ENCODE measurements at places on chromosomes 7 and 10. TPM values are rescaled to one million over a fixed set of nuclear protein-coding genes. Genes with fewer than 3 reads are reported as not detected.

Gene GDF2
- polyA plus RNA-seq: not detected

DNA sequence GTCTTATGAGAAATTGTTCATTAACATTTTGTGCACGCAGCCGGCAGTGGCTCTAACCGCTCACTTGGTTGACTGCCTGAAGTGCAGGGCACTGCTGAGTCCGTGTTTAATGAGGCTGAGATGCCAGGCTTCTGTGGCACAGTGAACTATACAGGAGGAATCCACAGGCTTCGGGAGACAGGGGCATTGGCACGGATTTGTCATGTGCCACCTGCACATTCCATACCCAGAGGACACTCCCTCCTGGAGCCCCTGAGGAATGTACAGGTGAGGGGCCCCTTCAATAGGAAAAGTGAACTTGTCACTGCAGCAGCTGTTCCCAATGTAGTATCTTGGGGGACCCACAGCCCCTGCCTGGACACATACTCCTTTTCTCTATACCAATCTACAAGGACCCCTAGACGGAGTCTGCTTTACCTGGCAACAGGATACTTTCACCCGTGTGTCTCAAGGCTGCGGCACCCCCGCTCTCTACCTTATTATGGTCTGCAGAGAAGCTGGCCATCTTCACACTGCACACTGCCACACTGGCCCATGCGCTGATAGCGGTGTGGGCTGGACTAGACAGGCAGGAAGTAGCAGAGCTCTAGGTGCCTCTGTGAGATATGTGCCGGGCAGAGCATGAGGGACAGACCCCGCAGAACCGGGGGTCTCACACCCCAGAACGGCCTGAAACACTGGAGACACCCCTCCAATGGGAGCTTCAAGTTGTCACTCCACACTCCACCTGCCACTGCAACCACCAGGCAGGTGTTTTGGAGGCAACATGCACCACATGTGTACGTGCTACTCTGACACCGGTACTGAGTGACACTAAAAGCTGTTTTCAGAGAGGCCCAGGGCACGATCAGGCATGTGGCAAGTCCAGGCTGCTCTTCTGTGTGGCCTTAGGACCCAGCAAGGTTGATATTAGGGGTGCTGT lies 71.4 kb upstream of the RHEB start:
- DNase-seq: no peak

DNA sequence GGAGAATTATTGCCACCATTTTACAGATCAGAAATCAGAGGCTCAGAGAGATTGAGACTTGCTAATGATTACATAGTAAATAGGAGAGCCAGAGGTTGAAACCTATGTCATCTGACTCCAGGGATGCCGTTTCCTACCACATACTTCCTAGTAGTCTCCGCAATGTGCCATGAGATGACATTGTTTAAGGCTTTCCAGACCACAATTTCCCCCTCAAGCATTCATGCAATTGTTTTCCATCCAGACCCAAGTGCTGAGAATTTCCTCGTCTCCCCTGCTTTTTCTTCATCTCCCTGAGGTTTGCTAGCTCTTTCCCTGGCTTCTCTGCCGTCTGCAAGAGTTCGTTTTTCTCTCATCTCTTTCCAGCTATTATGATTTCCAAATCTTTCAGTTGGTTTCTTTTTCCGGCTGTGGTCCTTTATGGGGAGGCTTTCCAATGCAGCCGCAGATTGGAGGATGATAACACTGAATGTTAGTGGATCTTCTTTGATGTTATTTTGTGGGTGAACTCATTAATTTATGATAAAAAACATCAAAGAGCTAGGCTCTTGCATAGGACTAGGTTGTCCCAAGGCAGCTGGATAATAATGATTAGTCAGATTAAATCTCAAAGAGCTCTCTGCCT lies 6.9 kb upstream of the GOLGA7B start:
- no peak for DNase-seq

GRCh38 chr10:95394161-95394880 lies 103.5 kb upstream of the PDLIM1 start:
- DNase-seq: no peak

GRCh38 chr10:29279779-29280487 lies 8.9 kb upstream of the LYZL1 start:
- DNase-seq: no peak

GRCh38 chr10:100565206-100565985 lies 29.7 kb downstream of the HIF1AN start:
- no peak for DNase-seq

Gene TMEM236
- not detected for polyA plus RNA-seq

- no peak for DNase-seq
These were observed 29.0 kb upstream of the DAGLB start for GRCh38 chr7:6476596-6477317.

GRCh38 chr10:93991596-93992284 lies 2.0 kb upstream of the PLCE1 start:
- no peak for DNase-seq

DNA sequence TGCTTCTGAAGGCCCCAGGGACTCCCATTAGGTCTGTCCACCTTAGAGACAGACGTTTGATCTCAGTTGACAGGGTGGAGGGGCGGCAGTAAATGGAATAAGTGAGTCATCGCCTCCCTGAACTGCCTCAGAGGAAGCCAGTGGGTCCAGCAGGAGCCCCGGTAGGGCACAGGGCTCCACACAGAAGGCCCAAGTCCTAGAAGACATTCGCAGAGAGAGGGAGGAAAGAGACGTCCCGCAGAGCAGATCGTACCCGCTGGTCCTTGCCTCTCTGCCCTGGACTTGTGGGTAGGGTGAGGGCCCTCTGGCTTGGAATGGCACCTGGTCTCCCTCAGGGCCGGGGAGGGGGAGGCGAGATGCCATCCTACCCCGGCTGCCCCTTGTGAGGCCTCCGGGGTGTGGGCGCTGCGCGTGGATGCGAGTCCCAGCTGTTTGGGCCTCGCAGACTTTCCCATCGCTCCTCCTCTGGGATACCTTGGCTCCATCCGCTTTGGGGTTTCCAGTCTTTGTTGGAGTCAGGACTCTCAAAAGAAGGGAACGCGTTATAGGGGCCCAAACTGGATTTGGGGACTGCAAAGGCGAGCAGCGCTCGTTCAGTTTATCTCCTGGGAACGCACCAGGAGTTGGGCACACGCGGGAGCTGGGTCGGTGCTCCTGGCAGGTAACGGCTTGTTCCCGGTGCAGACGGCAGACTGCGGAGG lies 5.1 kb downstream of the TLX1 start:
- no peak for DNase-seq

- DNase-seq: no peak
These were observed 38.5 kb downstream of the MCMBP start for GRCh38 chr10:119834188-119834587.

GRCh38 chr10:76396134-76396533 lies 964.7 kb downstream of the LRMDA start:
- no peak for DNase-seq

Gene TMEM196
- not detected for polyA plus RNA-seq

DNA sequence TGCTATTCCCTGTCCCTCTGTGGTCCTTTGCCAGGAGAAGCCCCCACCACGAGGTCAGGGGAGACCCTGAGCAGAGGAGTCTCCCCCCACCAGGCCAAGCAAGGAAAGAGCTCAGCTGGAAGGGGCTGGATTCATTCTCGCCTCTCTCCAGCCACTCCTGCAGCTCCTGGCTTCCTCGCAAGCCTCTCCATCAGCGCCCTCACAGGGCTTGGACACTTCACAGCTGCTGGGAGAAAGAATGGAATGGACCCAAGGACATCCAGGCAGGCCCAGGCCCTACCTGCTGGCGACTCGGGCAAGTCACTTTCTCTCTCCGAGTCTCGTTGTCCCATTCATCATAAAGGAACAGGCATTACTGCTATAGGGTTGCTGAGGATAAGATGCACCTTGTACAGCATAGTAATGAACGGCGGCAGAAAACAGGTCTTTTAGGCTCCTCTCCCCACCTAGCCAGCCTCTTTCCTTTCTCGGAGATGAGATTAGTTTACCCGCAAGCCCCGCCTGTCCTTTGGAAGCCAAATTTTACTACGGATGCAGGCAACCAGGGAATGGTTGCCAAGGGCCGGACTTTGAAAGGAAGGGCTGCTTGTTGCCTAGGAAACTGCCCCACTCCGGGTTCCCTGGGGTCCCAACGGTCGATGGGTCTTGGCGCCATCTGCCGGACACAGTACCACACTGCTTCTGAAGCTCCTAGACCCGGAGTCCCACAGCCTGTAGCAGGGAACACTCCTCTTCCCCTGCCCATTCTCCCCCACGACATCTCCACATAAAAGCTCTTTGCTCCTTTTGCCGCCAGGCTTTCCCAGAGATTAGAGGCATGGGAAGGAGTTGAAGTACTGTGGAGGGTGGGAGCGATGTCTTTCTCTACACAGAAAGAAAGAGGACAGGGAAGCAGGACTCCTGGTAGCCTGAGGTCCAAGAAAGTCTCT lies 22.3 kb downstream of the IMPDH1 start:
- DNase-seq: peak; percentile 48

Measured in CD8-positive, alpha-beta memory T cell (primary cell).